Neural cell (in vitro differentiated cells): ENCODE measurements at places on chromosomes 1 and 21. TPM values are rescaled to one million over a fixed set of nuclear protein-coding genes. Genes with fewer than 3 reads are reported as not detected.

Gene WNT2B
- 3.1 and 4.7 TPM in 2 replicates for polyA plus RNA-seq

Gene KIF21B
- 53.7 and 73.7 TPM in 2 replicates for polyA plus RNA-seq

Gene GNAT2
- 1.5 TPM in 1 of 2 replicates, not detected in the other for polyA plus RNA-seq

Gene CCDC181
- 11.2 and 14.7 TPM in 2 replicates for polyA plus RNA-seq

Gene AQP10
- polyA plus RNA-seq: not detected in 2 replicates

Gene HPDL
- polyA plus RNA-seq: 0.18 TPM in 1 of 2 replicates, not detected in the other

Gene AGT
- not detected in 2 replicates for polyA plus RNA-seq

Gene AIM2
- 11.1 and 11.5 TPM in 2 replicates for polyA plus RNA-seq

Gene TMEM52
- polyA plus RNA-seq: 0.89 TPM in 1 of 2 replicates, not detected in the other

Gene SPATA6
- 2.6 and 3.2 TPM in 2 replicates for polyA plus RNA-seq
